Astrocyte (in vitro differentiated cells and primary cell): ENCODE measurements at places on chromosomes 12 and 14. TPM values are rescaled to one million over a fixed set of nuclear protein-coding genes. Genes with fewer than 3 reads are reported as not detected.

DNA sequence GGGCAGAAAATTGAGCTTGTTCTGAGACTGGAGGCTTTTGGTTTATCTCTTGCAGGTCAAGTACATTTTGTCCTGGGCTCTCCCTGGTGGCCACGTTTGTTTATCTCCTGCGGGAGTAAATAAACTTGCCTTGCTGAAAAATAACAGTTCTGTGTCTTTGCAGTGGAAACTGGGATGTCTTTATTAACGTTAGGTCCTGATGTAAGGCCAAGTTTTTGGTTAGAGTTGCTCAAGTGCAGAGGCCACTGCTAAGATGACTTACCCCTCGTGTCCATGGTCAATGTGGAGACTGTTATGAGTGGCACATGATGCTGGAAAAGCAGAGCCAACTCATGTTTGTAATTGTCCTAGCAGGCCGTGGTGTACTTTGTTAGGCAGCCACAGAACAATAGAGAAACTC lies 3.8 kb downstream of the PTPN11 start:
- no peak for DNase-seq

DNA sequence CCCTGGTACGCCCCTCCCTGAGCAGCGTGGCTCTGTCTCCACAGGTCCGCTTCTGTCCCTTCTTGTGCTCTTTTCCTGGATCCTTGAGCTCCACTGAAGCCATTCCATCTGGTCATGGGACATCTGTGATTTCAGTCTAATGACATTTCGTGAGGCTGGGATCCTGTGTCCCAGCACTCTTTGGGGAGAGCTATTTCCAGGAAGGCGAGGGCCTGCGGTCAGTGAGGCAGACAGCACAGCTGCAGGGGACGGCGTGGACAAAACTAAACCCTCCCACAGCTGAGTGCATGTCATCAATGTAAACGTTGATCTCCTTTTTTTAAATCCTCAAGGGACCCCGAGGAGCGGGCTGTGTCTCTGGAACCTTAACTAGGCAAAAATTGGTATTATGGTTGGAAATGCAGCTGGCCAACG lies 127.7 kb downstream of the DACT1 start:
- DNase-seq: no peak

GRCh38 chr12:12315838-12316237 lies 34.2 kb downstream of the MANSC1 start:
- DNase-seq: no peak

GRCh38 chr14:57835766-57836165 lies 30.1 kb downstream of the SLC35F4 start:
- no peak for DNase-seq

GRCh38 chr14:33452995-33453394 lies 497.9 kb downstream of the EGLN3 start:
- no peak for DNase-seq

- DNase-seq: peak; percentile 10
Measured at GRCh38 chr12:59040043-59040442, 119.7 kb upstream of the LRIG3 start.

- no peak for DNase-seq
Measured at GRCh38 chr12:67410246-67410645, 141.1 kb downstream of the CAND1 start.

GRCh38 chr14:22824711-22825359 lies 4.9 kb upstream of the MRPL52 start:
- peak; percentile 97 for DNase-seq

GRCh38 chr12:30691122-30691879 lies 4.4 kb downstream of the IPO8 start:
- peak; percentile 70 for DNase-seq

- no peak for DNase-seq
Measured at GRCh38 chr12:49352351-49352750, 5.7 kb downstream of the DNAJC22 start.

- no peak for DNase-seq
Measured at GRCh38 chr14:98231210-98231609, 1040.8 kb downstream of the BCL11B start.

- peak; percentile 89 for DNase-seq
Measured at GRCh38 chr12:49515266-49515665, 23.6 kb upstream of the KCNH3 start.

DNA sequence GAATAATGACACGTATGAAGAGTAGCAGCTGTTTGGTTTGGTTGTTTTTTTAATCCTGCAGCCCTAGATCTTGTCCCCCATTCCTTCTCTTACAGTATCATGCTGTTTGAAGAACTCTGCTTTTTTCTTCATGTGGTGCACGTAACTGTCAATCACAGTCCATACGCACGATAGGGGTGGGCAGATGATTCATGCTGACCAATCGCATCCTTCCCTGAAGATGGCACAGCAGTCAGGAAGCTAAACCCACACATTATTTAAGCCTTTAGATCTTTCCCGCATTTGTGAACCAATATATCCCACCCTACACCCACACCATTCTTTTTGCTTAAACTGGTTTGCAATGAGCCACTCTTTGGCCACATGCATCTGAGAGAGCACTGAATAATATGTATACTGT lies 158.9 kb upstream of the PLEKHA5 start:
- DNase-seq: peak; percentile 47

- DNase-seq: peak; percentile 4
Measured at GRCh38 chr14:27863166-27863565, 903.4 kb upstream of the FOXG1 start.

GRCh38 chr14:34935488-34935887 lies 47.3 kb upstream of the SRP54 start:
- DNase-seq: no peak

DNA sequence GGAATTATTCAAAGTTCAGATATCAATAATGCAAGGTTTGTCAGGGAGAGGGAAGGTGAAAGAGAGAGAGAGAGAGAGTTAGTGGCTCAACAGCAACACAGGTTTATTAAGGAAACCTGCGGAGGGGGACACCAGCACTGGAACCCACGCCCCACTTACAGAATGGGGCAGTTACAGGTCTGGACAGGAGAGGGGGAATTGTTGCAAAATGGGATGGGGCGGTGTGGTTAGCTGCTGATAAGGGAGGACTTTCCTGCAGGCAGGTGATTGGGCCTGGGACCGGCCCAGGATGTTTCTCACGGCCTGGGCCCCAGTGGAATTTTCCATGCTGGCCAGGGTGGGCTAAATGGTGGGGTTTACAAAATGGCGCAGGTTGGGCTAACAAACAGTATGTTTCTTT lies 278.2 kb upstream of the SLC16A7 start:
- DNase-seq: no peak

DNA sequence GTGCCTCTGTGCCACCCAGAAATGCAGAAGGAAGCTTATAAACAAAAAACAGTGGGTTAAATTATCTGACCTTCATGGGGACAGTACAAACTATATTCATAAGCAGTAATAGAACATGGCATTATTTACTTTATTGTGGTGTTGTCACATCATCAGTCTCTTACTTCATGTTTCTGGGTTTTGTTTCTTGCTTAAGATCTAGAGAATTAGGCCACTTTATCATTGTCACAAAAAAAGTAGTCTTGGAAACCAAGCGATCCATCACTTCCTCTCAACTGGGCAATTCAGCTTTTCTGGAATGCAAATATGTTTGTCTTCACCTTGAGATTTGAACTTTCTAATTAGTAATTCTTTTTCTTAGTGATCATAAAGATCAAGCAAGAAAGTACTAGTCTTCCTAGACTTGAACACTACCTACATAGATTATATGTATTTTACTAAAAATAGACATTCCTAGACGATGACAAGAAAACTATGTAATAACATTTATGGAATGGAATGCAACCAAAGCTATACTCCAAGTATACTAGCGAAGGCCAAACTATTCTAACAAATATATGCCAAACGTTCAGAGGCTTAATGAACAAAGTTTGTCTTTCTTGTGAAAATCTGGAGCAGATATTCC lies 363.4 kb downstream of the DAD1 start:
- DNase-seq: peak; percentile 78

- no peak for DNase-seq
Measured at GRCh38 chr12:13801543-13801942, 179.9 kb downstream of the GRIN2B start.

GRCh38 chr12:116366456-116366776 lies 88.9 kb upstream of the MED13L start:
- DNase-seq: no peak

- DNase-seq: no peak
Measured at GRCh38 chr14:65256714-65257113, 154.4 kb upstream of the MAX start.

DNA sequence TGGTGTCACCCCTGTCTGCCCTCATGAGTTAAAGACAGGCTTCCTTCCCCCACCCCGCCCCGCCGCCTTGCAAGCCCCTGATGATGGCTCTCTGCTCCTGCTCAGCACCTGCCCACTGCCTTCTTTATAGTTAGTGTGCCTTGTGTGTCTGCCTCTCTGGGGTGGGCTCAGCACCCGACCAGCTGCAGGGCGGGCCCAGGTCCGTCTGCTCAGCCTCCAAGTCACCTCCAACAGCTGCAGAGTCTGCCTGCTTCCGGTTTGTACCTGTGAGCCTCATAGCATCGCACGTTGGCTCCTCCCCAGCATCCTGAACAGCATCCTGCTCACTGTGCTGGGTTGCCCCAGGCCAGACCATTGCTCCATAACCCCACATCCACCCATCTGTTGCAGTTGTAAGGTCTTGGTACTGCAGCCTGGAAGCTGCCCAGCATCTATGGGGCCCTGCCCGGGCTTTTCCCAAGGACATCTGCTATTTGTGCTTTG lies 3.5 kb downstream of the TGFB3 start:
- no peak for DNase-seq

GRCh38 chr12:68113644-68114043 lies 45.9 kb downstream of the IFNG start:
- no peak for DNase-seq

The LPAR5 gene
- 0.73 and 0.89 TPM in 2 replicates for total RNA-seq

The GDF3 gene
- total RNA-seq: not detected in 2 replicates

The A2ML1 gene
- not detected in 2 replicates for total RNA-seq

The OTX2 gene
- total RNA-seq: 2.3 and 8.2 TPM in 2 replicates

The CCDC177 gene
- not detected in 2 replicates for total RNA-seq

The TCTN1 gene
- total RNA-seq: 22.6 and 32.0 TPM in 2 replicates

The EIF2S3B gene
- 5.4 and 6.0 TPM in 2 replicates for total RNA-seq

The SLCO1A2 gene
- total RNA-seq: 0.05 and 0.32 TPM in 2 replicates

The FOXA1 gene
- 0.11 TPM in 1 of 2 replicates, not detected in the other for total RNA-seq

The DHRS2 gene
- 1.1 and 2.1 TPM in 2 replicates for total RNA-seq

The TTC7B gene
- 42.1 TPM in 2 replicates for total RNA-seq

The EGLN3 gene
- total RNA-seq: 13.3 and 24.5 TPM in 2 replicates

The MMP14 gene
- total RNA-seq: 911 and 1,063 TPM in 2 replicates

The GPD1 gene
- total RNA-seq: 0.29 and 0.59 TPM in 2 replicates

The POTEG gene
- total RNA-seq: not detected in 2 replicates
